ENCODE measurements at places on chromosomes 4 and X. TPM values are rescaled to one million over a fixed set of nuclear protein-coding genes. Genes with fewer than 3 reads are reported as not detected.

DNA sequence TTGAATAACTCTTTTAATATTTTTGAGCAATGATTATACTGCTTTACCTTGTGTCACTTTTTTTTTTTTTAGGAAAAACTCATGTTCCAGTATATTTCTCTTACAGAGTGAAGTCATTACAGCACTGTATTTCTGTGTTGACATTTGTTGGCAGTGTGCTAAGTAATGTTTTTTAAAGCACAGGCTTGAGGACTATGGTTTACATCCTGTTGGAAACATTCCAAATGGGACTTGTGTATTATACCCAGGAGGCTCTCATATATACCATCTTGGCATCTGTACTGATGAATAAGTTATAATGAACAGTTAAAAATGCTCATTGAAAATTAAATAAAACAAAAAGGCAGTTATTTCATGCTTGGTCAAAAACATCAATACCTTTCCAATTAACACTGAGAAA is 33.8 kb downstream of the CEP44 start:
- no peaks in the 10 kb centered on the region for H3K4me1 ChIP-seq
- no peak overlapping the region for H3K4me3 ChIP-seq
- no peak overlapping the region for H3K27ac ChIP-seq
- H3K36me3 ChIP-seq, result no peaks in the 10 kb centered on the region

Gene CXCL9
- total RNA-seq, result not detected

Gene CD38
- total RNA-seq, result 0.07 TPM

Gene CSN3
- total RNA-seq, result not detected

Gene SOX3
- total RNA-seq, result 8.5 TPM

Measured in H9 (cell line).